ENCODE measurements at places on chromosomes 3 and 15.

GRCh38 chr15:81897057-81897677 is 148.7 kb downstream of the MEX3B start:
- no peak for DNase-seq

GRCh38 chr3:73214846-73215245 is 153.4 kb downstream of the EBLN2 start:
- no peak for DNase-seq

DNA sequence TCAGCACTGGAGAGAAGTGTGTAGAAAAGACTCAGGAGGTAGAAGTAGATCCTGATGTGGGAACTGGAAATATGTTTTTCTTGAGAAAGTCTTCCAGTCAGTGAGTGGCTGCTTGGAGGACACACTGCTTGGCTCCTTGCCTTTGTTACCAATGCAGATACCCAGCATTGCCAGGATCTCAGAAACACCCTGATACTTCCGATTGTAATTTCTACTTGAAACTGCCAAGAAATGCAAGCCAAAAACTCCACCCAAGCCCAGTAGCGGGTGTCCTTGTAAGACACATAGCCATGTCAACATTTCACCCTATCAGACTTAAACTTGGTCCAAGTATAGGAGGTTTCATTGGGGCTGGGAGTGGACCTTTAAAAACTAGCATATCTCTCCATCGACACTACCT is 141.8 kb downstream of the ALDH1A2 start:
- no peak for DNase-seq

- DNase-seq, result no peak
These were observed 25.8 kb downstream of the VEPH1 start for GRCh38 chr3:157477441-157477840.

Data from lung microvascular endothelial cell (primary cell).